ENCODE measurements at places on chromosomes 7 and 10. TPM values are rescaled to one million over a fixed set of nuclear protein-coding genes. Genes with fewer than 3 reads are reported as not detected.

DNA sequence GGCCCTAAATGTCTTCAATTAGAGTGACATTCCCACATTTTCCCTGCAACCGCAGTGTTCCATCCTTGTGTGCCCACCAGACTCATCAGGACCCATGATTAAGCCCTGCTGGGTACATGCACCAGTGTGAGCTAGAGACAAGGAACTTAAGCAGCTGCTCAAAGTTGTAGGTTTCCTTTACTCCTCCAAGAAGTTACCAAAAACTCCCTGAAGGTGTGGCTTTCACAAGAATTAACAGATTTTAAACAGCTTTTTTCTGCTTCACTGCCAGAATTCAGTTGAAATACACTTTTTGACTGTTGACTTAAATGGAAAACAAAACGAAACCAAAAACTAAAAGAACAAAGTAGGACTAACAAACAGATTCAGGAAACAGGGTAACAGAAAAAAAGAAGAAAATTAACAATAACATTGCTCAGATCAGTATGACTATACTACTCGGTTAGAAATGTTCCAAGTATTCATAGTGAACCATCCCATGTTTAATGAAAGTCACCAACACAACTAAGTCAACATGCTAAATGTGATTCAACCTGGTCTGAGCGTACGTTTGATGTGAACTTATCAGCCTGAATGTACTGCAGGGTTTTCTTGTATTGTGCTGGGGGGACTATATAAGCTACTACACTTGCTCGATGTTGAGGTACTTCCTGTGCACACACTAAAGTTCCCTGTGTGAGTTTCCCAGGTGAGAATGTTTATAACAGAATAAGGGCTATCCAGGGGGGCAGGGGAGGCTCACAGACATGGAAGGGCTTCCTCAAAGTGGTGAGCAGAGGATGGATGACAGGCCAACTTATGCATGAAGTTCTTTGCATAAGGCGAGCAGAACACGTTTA, 22.2 kb downstream of the SLC37A3 start:
- no peak for DNase-seq

DNA sequence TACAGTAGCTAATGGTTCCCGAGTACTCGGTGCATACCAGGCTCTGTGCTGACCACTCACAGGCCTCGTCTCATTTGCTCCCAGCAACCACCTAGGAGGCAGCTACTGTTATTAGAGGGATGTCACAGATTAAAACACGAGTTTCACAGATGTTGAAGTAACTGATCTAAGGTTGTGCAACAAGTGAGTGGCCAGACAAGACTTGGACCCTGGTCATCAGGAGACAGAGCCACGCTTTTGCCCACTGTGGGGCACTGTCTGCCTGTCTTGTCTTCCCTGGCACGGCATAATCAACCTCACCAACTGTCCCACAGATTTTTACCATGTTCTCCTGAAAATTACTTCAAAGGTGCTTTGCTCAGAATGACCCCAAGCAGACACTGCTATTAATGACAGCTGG, 111.6 kb upstream of the HABP2 start:
- no peak for DNase-seq

ANXA8 gene
- total RNA-seq, result not detected

DNA sequence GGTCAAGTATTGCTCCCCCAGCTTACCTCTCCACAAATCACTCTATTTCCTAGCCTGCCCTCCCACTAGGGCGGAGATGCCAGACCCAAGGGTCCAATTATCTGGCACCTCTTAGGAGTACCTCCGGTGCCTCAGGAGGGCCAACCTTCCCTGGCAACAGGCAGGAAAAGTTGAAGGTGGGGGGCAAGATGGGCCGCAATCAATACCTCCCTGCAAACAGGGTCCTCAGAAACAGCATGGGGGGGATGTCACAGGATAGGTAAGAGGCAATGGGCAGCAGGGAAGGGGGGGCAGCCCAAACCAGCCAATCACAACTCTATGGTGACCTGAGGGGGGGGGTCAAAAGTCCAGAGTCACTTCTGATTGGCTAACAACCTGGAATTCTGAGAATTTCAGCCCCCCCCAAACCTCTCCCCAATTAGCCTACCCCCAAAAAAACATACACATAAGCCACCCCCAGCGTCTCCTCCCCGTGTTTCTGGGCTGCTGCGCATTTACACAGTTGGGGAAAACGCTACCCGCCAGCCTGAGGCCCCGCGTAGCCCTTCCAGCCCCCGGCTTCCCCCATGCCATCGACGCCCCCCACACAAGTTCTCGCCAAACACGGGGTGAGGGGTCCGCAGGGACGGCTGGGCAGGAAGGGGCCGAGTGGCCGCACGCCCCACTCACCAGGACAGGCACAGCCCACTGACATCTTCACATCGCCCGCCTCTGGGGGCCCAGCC, 589 bp downstream of the LDB1 start:
- peak; percentile 63 for DNase-seq

TET1 gene
- 0.82 TPM for total RNA-seq

- DNase-seq, result no peak
Observed at GRCh38 chr7:106583100-106583499, 77.9 kb downstream of the CCDC71L start.
